Small intestine (tissue), 16 donors: ENCODE measurements at places on chromosomes 6 and 20. TPM values are rescaled to one million over a fixed set of nuclear protein-coding genes. Genes with fewer than 3 reads are reported as not detected.

GRCh38 chr20:36435592-36436541 is 105.5 kb upstream of the MYL9 start:
- peak; percentile 75 for DNase-seq

DNA sequence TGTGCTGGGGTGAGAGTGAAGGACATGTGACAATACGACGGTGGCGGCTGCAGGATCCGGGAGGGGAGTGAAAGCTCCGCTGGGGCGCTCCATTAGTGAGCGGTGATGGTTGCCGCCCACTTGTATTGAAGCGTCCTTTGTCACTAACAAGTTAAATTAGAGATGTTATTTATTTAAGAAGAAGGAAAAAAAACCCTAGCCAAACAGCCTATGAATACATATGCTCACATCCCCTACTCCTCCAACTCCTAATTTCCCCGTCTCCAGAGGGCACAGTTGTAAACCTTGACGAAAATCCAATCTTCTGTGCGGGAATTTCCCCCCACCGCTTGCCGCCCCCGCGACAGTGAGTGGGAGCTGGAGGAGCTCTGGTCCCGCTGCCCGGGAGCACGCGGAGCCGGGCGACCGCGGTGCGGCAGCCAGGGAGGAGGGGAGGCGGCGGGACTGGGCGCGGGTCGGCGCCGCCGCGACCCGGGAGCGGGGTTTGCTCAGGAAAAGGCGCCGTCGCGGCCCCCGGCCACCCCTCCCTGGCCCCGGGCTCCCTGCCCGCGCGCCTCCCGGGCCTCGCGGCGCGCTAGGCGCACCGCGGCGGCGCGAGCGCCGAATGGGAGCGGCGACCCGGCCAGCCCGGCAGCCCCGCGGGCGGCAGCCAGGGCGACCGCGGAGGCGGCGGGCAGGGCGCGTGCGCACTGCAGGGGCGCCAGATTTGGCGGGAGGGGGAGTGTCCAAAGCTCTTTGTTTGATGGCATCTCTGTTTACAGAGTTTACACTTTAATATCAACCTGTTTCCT is at the start of gene MYB:
Gene MYB, plus strand, starts transcription at position 767 of the 791 bp plus-strand sequence. CDS start 206 bp downstream, outside the sequence.
- peak; percentile 86 for DNase-seq

GRCh38 chr6:31834367-31835250 is 7.1 kb downstream of the HSPA1B start:
- DNase-seq = peak; percentile 95

GRCh38 chr20:23415555-23415954 is 5.7 kb downstream of the NAPB start:
- no peak for DNase-seq

DNA sequence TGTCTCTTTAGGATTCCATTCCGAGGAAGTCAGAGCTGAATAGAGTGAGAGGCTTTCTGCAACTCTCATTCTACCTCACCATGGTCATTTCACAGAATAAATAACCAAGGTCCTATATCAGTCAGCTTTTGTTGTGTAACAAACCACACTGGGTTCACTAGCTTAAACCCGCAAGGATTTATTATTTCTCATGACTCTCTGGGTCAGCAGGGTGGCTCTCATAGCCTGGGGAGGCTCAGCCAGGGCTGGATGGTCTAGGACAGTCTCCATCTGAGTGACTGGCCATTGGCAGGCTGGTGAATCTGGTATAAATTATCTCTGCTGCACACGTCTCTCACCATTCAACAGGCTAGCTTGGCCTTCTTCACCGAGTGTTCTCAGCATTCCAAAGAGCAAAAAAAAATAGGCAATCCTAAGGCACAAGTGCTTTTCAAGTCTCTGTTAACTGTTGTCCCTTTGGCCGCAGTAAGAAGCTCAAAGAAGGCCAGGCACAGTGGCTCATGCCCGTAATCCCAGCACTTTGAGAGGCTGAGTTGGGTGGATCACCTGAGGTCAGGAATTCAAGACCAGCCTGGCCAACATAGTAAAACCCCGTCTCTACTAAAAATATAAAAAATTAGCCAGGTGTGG is 39.7 kb downstream of the ISM1 start:
- no peak for DNase-seq

DNA sequence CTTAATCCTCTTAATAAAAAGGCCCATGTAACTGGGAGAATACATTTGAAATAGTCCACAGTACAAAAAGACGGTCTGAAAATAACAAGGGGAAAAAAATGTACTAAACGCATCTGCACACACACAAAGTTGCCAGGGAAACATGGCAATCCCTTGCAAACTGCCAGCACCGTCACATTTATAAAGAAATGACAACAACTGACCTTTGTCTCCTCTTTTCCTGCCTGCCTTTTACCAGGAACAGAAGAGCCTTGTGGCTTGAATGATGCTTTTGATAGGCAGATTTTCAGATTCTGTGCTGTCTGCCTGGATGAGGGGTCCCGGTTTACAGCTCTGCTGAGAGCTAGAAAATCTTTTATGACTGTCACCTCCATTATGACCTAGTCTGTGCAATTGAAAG is 308.6 kb upstream of the ZFP64 start:
- no peak for DNase-seq

DNA sequence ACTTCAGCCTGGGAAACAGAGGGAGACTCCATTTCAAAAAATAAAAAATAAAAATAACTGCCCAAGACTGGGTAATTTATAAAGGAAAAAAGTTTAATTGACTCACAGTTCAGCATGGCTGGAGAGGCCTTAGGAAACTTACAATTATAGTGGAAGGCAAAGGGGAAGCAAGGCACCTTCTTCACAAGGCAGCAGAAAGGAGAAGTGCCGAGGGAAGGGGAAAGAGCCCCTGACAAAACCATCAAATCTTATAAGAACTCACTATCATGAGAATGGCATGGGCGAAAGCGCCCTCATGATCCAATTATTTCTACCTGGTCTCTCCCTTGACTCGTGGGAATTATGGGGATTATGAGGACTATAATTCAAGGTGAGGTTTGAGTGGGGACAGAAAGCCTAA is 95.5 kb upstream of the LGSN start:
- DNase-seq = no peak

GRCh38 chr6:36418558-36418957 is 24.1 kb downstream of the PXT1 start:
- DNase-seq = no peak

GRCh38 chr6:96966100-96966499 is 41.6 kb downstream of the KLHL32 start:
- no peak for DNase-seq

- DNase-seq = no peak
These were observed 39.6 kb upstream of the NELFCD start for GRCh38 chr20:58941471-58941870.

- DNase-seq = peak; percentile 84
These were observed 2.4 kb downstream of the BAK1 start for GRCh38 chr6:33577718-33578117.

GRCh38 chr6:147479857-147480256 is 28.6 kb upstream of the SAMD5 start:
- DNase-seq = no peak

DNA sequence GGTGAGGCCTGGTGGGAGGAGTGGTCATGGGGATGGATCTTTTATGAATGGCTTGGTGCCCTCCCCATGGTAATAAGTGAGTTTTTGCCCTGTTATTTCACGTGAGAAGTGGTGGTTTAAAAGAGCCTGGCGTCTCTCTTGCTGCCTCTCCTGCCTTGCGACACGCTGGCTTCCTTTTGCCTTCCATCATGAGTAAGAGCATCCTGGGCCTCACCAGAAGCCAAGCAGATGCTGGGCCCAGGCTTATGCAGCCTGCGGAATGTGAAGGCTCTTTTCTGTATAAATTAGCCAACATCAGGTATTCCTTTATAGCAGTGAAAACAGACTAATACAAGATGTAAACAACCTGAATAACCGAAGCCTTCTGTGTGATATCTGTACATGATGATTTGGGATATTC is 27.6 kb downstream of the VTA1 start:
- DNase-seq = no peak

GRCh38 chr20:38724626-38725147 is 401 bp downstream of the SLC32A1 start:
- no peak for DNase-seq

GRCh38 chr6:74177506-74177905 is 481.5 kb downstream of the CD109 start:
- no peak for DNase-seq

DNA sequence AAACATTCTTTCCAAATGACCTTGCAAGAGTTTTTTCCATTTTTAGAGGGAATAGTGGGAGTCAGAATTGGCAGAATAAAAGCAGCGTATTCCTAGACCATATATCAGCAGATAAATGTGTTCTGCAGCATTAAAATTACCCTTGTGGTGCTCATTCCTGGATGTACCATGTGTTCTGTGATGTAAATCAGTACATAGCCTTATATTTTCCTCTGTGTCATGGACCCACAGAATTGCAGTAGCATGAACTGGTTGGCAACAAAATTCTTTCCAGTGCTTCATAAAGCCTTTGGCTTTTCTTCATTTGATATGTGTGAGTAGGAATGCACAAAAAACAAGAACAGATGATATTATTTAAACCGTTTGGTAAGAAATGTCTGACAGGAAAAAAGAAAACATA is 32.5 kb downstream of the ANKEF1 start:
- no peak for DNase-seq

GRCh38 chr6:82172594-82172993 is 75.0 kb downstream of the IBTK start:
- DNase-seq = no peak

Gene TGM6
- not detected for polyA plus RNA-seq

Gene SLC13A3
- 0.39 TPM for polyA plus RNA-seq

Gene SLC22A2
- 0.04 TPM for polyA plus RNA-seq

Gene CLDN20
- not detected for polyA plus RNA-seq

Gene SIRPD
- 1.2 TPM for polyA plus RNA-seq

Gene ZC3H12D
- polyA plus RNA-seq = 2.0 TPM

Gene ATP5F1E
- polyA plus RNA-seq = 49.6 TPM

Gene BRD2
- polyA plus RNA-seq = 201 TPM

Gene VPS52
- 23.8 TPM for polyA plus RNA-seq

Gene TAAR6
- polyA plus RNA-seq = not detected

Gene KHDC1
- polyA plus RNA-seq = 1.7 TPM

Gene CFB
- polyA plus RNA-seq = 89.0 TPM
